ENCODE measurements at places on chromosomes 6 and 20. TPM values are rescaled to one million over a fixed set of nuclear protein-coding genes. Genes with fewer than 3 reads are reported as not detected.

CLPSL2 gene
- total RNA-seq, result not detected

DACT2 gene
- 1.7 TPM for total RNA-seq

TRIM15 gene
- not detected for total RNA-seq

ADGB gene
- total RNA-seq, result not detected

OR2B6 gene
- total RNA-seq, result not detected

VSX1 gene
- not detected for total RNA-seq

NR2E1 gene
- not detected for total RNA-seq

TRAPPC3L gene
- total RNA-seq, result 0.24 TPM

OR12D3 gene
- not detected for total RNA-seq

SRSF12 gene
- 0.09 TPM for total RNA-seq

PAK5 gene
- not detected for total RNA-seq

TENT5A gene
- total RNA-seq, result 36.6 TPM

GRCh38 chr6:110468731-110469130, 7.7 kb downstream of the SLC22A16 start:
- DNase-seq, result no peak

- DNase-seq, result no peak
Measured at GRCh38 chr20:51710361-51710894, 57.8 kb downstream of the ATP9A start.

DNA sequence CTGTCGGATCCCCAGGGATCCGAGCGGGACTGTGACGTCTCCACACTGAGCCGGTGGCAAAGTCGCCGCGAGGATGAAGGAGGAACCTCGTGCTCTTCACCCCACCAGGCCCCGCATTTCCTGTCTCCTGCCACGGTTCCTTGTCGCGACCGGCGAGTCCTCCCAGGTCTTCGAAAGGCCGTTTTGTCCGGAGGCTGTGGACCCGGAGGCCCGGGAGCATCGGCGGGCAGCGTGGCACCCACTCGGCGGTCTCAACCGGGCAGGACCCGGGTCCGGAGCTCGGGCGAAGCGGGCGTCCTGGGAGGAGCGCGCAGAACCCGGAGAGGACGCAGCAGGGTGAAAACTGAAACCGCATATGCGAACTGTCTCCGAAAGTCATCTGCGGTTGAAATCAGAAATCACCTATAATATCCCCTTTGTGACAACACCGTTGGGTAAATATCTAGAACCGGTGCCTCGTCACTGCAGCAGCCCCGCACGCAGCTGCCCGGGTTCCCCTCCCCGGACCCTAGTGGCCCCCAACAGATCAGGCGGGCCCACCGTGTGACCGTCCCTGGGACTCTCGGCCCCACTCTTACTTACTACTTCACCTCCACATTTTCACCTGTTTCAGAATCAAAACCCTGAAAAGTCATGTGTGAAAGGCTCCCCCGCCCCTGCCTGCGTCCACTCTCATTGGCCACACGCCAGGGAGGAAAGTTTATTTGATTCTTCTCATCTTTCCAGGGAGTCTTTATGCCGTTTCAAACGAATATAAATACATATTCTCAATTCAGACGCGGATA, 3.1 kb upstream of the ULBP2 start:
- DNase-seq, result no peak

DNA sequence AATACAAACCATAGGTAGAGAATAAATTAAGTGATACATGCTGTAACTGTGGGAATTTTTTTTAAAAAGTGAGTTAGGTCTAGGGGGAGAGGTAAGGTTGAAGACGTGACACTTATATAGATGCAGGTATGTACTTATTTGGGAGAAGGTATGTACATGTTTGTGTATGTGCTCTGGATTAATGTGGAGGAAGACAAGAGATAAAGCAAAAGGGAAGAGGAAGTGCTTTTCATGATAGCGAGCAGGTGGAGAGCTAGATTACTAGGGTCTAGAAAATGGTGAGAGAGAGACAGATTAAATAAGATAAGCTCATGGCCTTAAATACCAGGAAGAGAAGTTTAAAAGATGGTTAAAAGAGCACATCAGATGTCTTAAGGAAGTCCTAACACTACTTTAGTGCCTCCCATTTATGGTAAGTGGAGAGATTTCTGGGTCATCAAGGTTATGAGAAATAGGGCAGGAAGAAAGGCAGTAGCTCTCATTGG, 92.5 kb downstream of the MAN1A1 start:
- DNase-seq, result no peak

GRCh38 chr6:11214084-11214833, 18.2 kb downstream of the NEDD9 start:
- peak; percentile 40 for DNase-seq

DNA sequence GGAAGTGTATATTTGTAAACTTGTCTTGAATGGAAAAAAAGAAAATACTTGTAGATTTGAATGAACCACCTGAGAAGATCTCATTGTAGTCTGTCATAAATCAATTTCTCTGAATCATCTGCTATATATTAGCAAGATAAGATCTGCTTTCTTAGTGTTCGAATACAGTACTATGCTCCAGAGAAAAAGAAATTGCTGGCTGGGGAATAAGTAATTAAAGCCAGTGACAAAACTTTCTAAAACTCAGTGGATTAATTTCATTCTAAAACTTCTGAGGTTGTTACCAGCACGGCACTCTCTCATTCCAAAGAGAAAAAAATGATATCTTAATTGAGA, 22.4 kb upstream of the MROH8 start:
- no peak for DNase-seq

DNA sequence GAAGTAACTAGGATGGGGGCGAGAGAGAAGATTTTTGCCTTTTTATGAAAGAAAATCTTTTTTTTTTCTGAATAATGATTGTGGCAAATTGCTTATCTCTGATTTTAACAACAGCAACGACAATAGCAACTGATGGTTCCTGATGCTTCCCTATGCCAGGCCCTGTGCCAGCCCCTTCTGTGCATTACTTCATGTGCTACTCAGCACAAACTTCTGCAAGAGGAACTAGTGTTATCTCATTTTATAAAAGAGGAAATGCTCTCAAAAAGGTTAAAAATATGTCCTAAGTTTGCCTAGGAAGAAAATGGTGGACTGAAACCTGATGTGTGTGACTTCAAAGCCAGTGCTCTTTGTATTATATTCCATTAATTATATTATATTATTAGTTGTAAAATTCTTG, 74.0 kb upstream of the RALGAPA2 start:
- DNase-seq, result peak; percentile 31

- no peak for DNase-seq
Measured at GRCh38 chr6:159760602-159761057, 1.2 kb upstream of the ACAT2 start.

- DNase-seq, result no peak
Measured at GRCh38 chr20:51512645-51513044, 29.9 kb downstream of the NFATC2 start.

GRCh38 chr6:1665214-1665613, 55.5 kb downstream of the FOXC1 start:
- DNase-seq, result no peak
